ENCODE measurements at places on chromosomes 4 and X.

DNA sequence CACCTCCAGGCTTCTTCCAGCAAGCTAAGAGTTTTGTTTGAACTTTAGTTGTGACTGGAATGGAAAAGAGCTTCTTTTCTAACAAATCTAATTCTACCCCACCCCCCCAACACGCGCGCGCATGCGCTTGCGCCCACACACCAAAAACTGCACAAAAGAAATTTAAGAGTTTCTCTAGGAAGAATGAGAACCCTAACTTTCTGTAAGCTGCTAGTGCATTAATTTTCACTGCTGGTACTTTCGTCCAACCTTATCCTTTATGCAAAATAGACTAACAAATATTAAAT, 9.0 kb upstream of the INTU start:
- DNase-seq = peak; percentile 8

- DNase-seq = no peak
Observed at GRCh38 chr4:66691101-66691500, 854.2 kb downstream of the CENPC start.

DNA sequence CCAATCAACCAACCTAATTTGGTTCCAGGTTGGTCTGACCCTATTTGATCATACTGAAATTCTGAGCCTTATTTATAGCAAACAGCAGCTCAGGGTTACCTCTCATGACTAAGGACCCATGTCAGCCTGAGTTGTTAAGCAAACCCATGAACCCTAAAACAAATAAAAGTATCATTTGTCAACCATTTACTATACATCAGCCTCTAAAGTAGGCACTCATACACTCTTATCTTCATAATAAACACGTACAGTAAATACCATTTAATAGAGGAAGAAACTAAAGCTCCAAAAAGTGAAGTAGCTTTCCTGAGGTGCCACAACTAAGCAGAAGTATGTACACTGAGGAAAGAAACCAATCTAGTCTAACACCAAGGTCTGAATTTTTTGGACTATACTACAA, 25.2 kb downstream of the MANBA start:
- no peak for DNase-seq

- DNase-seq = no peak
Observed at GRCh38 chr4:10096201-10096977, 20.2 kb downstream of the WDR1 start.

DNA sequence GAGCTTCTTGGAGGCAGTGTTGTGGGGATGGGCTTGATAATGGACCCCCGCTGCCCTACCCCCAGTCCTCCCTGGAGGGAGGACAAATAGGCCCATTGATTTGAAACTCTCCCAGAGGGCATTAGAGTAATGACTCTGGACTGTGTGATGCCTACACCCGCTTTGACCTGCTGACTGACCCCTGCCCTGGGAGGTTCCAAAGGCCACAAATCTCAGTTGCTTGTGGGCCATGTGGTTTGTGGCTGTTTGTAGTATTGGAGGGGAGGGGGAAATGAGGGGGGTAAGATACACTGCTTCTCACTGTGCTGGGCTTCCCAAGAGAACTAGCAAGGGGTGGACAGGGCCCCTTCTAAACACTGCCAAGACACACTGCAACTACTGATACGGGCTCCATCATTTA, 27.6 kb upstream of the BCORL1 start:
- no peak for DNase-seq

DNA sequence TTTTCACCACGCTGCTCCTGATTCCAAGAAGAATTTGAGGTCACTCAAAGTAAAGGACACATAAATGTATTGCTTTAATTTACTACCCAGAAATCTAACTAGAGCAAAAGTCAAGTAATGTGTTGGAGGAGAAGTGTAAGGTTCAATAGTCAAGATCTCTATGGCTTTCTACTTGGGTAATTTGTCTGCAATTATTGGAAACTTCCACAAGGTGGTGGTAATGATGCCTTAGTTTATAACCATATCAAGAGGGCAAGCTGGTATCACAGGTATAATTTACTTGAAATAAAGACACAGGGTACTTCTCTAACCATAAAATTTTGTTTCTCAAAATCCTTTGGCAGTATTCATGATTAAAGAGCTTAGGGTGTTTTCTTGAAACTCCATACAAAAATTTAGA, 10.2 kb upstream of the GRIA3 start:
- no peak for DNase-seq

DNA sequence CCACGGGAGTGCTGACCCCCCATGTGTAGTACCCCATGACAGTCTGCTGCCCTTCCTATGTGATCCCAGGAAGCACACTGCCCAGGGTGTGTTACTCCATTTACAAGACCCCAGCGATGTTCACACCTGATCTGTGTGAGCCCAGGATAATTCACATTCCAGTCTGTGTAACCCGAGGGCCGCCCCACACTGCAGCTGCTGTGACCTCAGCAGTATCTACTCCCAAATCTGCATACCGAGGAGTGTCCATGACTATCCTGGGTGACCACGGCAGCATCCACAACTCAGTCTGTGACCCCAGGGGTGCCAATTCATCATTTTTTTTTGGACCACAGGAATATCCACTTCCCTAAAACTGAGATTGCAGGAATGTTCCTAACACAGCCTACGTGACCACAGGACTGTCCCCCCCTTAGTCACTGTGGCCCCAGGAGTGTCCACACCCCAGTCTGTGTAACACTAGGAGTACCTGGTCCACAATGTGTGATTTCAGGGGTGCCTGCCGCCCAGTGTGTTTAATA, 7.8 kb upstream of the GLOD5 start:
- no peak for DNase-seq

GRCh38 chr4:168374772-168375523, 56.4 kb upstream of the DDX60 start:
- DNase-seq = no peak

- no peak for DNase-seq
Observed at GRCh38 chrX:142134533-142134932, 70.6 kb downstream of the MAGEC2 start.

- DNase-seq = no peak
Observed at GRCh38 chrX:132086672-132087071, 41.1 kb downstream of the FRMD7 start.

GRCh38 chr4:107312366-107312765, 276.3 kb upstream of the DKK2 start:
- no peak for DNase-seq

GRCh38 chr4:94525993-94526728, 74.4 kb downstream of the PDLIM5 start:
- DNase-seq = no peak

DNA sequence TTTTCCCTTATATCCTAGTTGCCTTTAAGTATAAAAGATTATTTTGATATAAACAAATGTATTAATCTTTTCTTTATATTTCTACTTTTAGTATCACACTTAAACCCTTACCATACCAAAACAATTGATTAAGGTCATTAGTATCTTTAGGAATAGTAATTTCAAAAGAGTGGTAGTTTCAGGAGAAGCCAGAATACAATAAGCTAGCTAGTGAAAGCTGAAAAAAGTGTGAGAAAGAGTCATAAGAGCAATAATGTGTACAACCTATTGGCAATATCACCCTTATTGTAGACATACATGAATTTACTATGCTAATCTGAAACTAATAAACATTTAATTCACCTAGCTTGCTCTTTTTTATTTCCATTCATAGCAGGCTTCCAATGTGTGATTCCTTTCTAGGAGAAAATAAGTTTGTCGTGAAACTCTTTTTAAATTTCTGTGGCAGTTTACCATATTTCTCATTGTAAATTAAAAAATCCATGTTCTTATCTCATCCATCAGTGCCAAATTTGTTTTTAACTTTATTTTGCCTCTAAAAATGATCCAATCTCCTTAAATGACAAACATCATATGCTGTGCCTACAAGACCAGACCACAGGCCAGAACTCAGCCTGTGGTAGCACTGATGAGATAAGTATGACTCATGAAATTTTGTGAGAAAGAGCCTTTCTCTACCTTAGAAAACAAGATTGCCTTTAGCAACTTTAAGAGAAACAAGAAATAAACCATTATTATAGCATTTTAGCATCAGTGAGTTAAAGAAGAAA, 8.1 kb downstream of the NEK1 start:
- no peak for DNase-seq

DNA sequence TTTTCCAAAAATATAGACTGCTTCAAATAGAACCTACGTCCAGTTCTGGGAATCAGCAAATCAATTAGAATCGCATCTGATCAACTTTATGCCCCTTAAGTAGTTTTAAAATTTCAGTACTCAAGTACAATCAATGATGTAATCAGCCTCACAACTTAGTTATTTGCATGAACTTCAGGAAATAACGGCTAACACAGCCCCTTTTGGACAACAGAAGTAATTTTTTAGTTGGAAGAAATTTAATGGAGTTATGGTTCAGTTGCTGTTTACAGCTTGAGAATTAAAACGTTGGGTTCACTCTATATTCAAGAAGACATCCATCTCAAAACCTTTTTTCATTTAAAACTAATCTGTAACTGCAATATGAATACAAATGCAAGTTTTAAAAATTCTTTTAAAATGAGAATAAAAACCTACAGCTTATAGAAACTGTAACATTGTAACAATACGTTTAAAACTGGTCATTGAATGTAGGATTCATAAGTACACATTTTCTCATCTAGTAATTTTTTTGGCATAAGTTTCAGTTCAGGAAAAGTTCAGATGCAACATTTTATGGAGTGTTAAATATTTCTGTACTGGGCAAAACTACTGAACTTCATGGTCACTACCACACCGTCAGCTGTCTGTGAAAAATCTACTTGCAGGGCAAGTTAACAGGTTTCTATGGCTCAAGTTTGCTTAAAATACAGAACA, 956 bp downstream of the TAPT1 start:
- no peak for DNase-seq

- no peak for DNase-seq
Observed at GRCh38 chrX:13474164-13474516, 95.3 kb upstream of the EGFL6 start.

DNA sequence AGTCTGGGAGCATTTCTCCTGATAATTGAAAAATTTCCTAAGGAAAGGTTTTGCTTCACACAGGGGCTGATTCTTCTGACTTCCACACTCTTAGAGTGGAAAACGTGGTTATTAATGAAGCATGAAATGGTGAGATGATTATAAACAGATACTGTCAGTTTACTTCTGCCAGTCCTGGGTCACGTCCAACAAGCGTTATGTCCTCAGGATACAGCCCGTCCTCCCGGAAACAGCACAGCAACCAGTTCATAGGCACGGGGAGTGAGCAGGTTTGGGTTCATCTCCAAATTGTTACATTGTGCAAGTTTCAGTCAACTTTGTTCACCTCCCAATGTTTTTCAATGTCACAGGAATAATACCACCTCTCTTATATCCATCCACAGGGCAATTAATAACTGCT, 98.8 kb downstream of the NPNT start:
- no peak for DNase-seq

DNA sequence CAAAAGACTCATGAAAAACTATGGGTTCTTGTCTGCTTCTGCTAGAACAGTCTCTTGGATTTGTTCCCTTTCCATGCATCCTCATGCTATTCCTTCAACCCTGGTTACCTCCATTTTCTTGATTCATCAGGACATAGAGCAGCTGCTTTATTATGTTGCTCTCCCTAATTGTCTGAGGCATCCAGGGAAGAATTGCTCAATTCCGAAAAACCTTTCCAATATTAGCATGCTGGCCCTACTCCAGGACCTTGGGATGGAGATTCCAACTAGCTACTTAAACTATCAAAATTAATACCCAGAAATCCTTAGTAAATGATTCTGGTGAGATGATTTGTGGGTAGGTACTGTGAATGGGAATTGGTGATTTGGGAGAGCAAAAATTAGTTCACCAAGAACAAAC, 56.6 kb upstream of the FAM47B start:
- no peak for DNase-seq

DNA sequence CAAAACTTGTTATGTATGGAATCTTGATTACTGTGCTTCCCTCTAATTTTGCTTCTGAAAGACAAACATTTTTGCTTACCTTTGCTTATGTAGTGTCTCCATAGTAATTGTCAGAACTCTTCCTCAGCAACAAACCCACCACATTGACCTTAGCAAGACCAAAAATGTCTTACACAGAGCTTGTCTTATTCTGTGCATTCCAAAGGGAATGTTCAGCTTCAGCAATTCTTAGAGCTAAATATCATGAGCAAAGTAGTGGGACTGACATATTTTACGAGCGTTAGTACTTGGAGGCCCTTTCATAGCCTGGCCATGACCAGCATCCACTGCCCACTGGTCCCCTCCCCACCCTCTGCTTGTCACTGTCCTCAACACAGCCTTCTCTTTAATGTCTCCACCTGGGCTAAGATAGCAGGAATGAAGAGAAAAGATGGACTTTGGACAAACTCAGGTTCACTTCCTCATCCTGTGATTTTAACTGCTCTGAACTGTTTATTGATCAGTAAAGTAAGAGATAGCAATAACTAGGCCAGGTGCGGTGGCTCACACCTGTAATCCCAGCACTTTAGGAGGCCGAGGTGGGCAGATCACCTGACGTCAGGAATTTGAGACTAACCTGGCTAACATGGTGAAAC, 15.5 kb upstream of the SH3D19 start:
- no peak for DNase-seq

- DNase-seq = no peak
Observed at GRCh38 chr4:169723207-169723965, 34.4 kb downstream of the HPF1 start.

DNA sequence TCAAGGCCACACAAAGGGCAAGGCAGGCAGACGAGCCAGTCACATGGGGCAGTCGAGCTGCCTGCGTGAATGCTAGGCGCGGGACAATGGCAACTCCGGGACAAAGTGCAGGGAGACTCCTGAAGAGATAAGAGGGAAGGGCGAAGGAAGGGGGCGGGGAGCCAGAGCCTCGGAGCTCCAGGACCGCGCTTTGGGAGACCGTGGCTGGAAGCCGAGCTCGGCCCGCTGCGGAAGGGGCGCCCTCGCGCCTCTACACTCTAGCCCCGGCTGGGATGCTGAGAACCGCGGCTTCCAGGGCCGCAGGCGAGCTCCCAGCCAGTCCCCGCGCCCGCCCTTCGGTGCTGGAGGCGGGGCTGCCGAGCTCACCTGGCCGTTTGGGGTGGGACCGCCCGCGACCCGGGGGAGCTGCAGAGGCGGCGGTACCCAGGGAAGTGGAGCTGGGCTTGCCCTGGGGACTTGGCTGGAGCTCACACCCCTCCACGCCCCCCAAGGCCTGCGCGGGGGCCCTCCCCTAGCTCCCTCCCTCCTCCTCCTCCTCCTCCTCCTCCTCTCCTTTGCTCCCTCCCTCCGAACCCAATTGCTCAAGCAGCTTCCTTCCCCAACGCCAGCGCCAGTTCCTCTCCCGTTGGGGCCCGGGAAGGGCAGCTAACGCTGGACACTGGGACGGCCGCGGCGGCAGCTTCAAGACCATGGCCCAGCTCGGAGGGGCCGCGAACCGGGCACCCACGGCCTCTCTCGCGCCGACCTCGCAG, at the start of gene SOWAHD:
Gene SOWAHD, plus strand, starts transcription at position 610 of the 752 bp plus-strand sequence. Its CDS starts 80 bp downstream, at position 690.
- no peak for DNase-seq

DNA sequence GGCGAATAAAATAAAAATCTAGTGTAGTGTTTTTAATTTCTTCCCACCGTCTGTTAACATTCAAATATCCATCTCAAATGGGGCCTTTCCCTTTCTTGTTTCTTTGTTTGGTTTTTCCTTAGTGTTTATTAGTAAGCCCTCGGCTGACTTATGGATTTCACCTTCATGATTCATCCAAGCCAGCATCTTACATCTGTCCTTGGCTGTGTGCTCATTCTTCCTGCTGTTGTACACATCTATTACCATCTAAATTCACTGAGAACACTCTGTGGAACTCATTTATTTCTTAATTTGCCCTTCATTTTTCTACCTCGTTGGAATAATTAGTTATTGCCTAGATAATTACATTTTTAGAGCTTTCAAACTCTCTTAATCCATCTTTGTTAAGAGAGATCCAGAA, 84.9 kb downstream of the SPCS3 start:
- DNase-seq = no peak

Measured in G401 (cell line).